ENCODE measurements at places on chromosomes 4 and X.

GRCh38 chr4:157012781-157013180, 41.2 kb upstream of the PDGFC start:
- H3K27ac ChIP-seq: no peak overlapping the region
- H3K4me1 ChIP-seq: no peaks in the 10 kb centered on the region
- no peaks in the 10 kb centered on the region for H3K27me3 ChIP-seq
- no peaks in the 10 kb centered on the region for H3K36me3 ChIP-seq
- no peak overlapping the region for H3K4me3 ChIP-seq

GRCh38 chrX:66815227-66815626, 176.3 kb upstream of the EDA2R start:
- no peak for DNase-seq
- no peaks in the 10 kb centered on the region for H3K36me3 ChIP-seq
- H3K4me1 ChIP-seq: no peaks in the 10 kb centered on the region
- H3K4me3 ChIP-seq: no peak overlapping the region
- H3K27me3 ChIP-seq: no peaks in the 10 kb centered on the region

GRCh38 chr4:180134091-180134866, 2108.9 kb upstream of the TENM3 start:
- no peak overlapping the region for H3K27ac ChIP-seq
- no peaks in the 10 kb centered on the region for H3K36me3 ChIP-seq
- H3K4me1 ChIP-seq: no peaks in the 10 kb centered on the region
- DNase-seq: no peak
- H3K4me3 ChIP-seq: no peak overlapping the region

GRCh38 chr4:165805406-165805805, 67.6 kb upstream of the TLL1 start:
- no peak overlapping the region for H3K4me3 ChIP-seq
- H3K36me3 ChIP-seq: no peaks in the 10 kb centered on the region
- H3K27me3 ChIP-seq: no peaks in the 10 kb centered on the region

DNA sequence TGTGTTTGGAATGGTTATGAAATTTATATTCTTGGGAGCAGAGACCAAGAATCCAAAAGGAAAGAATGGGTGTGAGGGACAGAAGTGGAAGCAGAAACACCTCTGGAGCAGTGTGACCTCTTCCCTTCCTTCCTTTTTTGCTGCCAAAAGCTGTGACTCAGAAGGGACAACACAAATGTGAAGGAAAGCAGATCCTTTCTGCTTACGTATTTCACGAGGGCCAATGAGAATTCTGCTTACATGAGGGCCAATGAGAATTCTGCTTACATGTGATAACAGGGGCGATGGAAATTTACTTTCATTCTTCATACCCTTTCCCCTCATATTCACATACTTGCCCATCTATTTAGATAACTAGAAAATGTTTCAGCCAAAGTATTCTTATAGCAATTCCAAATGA, 404.6 kb downstream of the PRDM5 start:
- no peak for DNase-seq
- no peak overlapping the region for H3K27ac ChIP-seq
- H3K27me3 ChIP-seq: no peaks in the 10 kb centered on the region
- H3K4me1 ChIP-seq: no peaks in the 10 kb centered on the region
- peaks cover 1% of the 10 kb centered on the region for H3K36me3 ChIP-seq

GRCh38 chr4:169175476-169175875, 95.3 kb downstream of the SH3RF1 start:
- H3K4me3 ChIP-seq: no peak overlapping the region
- no peaks in the 10 kb centered on the region for H3K36me3 ChIP-seq
- no peak overlapping the region for H3K27ac ChIP-seq
- DNase-seq: no peak
- no peaks in the 10 kb centered on the region for H3K4me1 ChIP-seq

- H3K27ac ChIP-seq: no peak overlapping the region
- no peaks in the 10 kb centered on the region for H3K36me3 ChIP-seq
- H3K4me1 ChIP-seq: no peaks in the 10 kb centered on the region
- no peak for DNase-seq
Observed at GRCh38 chr4:97394653-97395052, 748.6 kb downstream of the STPG2 start.

DNA sequence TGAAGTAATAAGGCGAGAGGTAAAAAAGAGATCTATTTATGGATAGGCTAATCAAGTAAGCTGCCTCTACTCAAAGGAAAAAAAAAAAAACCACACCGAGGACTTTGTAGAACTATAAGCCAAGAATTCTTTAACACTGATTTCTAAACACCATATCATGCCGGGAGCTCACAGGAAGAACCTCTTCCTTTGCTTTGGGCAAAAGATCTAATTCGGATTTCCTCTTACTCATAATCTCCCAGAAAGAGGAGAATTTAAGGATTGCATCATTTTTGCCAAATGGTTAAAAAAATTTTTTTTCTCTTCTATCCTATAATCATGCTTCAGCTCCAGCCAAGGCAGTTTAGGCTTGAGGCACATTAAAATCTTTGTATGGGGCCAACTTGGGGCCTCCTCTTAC, 95.5 kb downstream of the ZNF827 start:
- no peak overlapping the region for H3K27ac ChIP-seq
- peaks cover 11% of the 10 kb centered on the region for H3K4me1 ChIP-seq
- H3K4me3 ChIP-seq: no peak overlapping the region
- H3K36me3 ChIP-seq: peaks cover 6% of the 10 kb centered on the region
- no peak for DNase-seq

DNA sequence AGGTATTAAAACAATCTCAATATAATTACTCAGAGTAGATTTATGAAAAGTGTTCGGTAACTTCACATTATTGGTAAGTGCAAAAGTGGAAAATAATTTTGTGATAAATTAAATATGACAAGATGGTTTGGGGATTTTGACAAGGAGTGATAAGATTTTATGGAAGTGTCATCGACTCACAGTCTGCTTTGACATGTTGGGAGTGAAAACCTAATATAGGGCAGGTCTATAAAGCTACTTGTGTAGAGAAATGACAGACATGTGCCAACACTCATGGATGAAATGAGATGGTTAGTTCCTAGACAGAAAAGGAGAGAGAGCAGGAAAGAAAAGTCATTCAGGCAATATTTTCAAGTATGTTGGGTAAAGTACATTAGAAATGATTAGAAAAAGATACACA, 456.8 kb downstream of the TRAM1L1 start:
- peaks cover 1% of the 10 kb centered on the region for H3K36me3 ChIP-seq
- H3K27me3 ChIP-seq: no peaks in the 10 kb centered on the region
- H3K27ac ChIP-seq: no peak overlapping the region
- DNase-seq: no peak

DNA sequence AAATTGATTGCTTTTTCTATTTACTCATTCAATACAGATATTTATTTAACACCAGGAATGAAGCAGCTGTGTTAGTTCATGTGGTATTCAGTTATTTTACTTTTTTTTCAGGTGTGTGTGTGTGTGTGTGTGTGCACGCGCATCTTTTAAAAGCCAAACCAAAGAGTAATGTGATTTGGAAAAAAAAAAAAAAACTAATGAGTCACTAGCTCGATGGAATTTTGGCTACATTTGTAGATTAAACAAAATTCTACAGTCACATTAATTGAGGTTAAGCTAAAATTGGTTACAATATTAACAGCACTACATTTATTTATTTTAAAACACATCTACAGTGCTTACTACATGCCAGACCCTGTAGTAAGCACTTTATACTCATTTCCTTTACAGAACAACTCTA, 66.8 kb downstream of the HHIP start:
- H3K36me3 ChIP-seq: no peaks in the 10 kb centered on the region
- no peaks in the 10 kb centered on the region for H3K27me3 ChIP-seq
- no peak for DNase-seq

DNA sequence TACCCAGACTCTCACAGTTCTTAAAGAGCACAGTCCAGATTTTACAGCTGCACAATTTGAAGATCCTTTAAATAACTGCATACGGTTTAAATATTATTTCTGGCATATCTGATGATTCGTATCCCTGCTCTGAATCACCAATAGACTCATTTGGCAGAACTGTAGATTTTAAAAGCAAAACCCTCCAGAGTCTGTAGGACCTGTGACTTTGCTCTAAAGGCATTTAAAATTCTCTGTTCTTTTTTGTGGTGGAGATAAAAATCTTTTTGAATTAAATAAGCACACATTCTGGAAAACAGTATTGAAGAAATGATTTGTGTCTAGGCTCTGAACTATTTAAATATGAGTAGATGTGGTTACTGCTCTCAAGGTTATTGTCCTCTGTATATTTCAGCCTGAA, 246.2 kb upstream of the PITX2 start:
- H3K27me3 ChIP-seq: no peaks in the 10 kb centered on the region
- H3K4me1 ChIP-seq: no peaks in the 10 kb centered on the region
- H3K36me3 ChIP-seq: no peaks in the 10 kb centered on the region
- H3K27ac ChIP-seq: no peak overlapping the region
- no peak for DNase-seq

DNA sequence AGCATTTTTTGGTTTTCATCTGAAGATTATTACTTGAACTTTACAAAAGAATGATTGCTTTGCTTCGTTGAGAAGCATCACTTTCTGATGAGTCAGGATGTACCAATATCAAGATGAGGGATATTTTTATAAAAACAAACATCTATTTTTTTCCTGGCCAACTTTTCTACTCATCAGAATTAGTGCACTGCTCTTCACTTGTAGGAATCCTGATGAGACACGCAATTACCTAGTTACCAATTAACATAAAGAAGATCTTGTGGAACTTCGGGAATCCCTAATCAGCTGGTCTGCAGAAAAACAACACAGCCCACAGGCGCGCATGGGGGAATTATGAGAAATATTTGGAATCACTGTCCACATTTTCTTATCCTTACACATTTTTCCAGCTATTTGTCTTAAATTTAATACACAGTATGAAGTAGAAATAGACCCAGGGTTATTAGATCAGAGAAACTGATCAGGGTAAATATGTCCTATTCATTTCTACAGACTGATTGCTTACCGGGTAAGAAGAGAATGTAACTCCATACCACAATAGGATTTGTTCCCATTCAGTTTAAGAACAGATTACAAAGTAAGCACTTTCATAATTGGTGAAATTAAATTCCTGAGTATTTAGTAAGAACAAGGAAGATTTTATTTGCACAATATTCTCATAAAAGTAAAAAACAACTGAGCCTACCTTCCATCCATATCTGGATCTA, 50.9 kb downstream of the MFAP3L start:
- no peaks in the 10 kb centered on the region for H3K4me1 ChIP-seq
- no peak overlapping the region for H3K27ac ChIP-seq
- peaks cover 33% of the 10 kb centered on the region for H3K27me3 ChIP-seq
- H3K4me3 ChIP-seq: no peak overlapping the region

DNA sequence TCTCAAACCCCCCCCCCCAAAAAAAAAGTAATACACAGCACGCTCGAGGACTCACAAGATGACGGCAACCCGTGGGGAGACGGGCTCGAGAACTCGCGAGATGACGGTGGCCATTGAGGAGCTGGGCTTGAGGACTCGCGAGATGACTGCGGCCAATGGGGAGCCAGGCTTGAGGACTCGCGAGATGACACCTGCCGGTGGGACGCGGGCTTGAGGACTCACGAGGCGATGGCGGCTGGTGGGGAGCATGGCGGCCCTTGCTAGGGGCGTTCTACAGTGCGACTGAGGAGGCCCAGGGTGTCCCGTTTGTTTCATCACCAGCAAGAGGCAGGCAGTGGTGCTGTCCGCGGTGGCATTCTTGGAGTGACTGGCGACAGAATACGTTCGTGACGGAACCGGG, 172.4 kb upstream of the MAGEB16 start:
- H3K36me3 ChIP-seq: no peaks in the 10 kb centered on the region
- no peaks in the 10 kb centered on the region for H3K4me1 ChIP-seq
- DNase-seq: peak; percentile 12
- no peak overlapping the region for H3K4me3 ChIP-seq

- no peaks in the 10 kb centered on the region for H3K36me3 ChIP-seq
- H3K27me3 ChIP-seq: peaks cover 26% of the 10 kb centered on the region
- no peak for DNase-seq
- no peak overlapping the region for H3K27ac ChIP-seq
- no peak overlapping the region for H3K4me3 ChIP-seq
Observed at GRCh38 chr4:112069110-112069509, 76.1 kb upstream of the FAM241A start.

DNA sequence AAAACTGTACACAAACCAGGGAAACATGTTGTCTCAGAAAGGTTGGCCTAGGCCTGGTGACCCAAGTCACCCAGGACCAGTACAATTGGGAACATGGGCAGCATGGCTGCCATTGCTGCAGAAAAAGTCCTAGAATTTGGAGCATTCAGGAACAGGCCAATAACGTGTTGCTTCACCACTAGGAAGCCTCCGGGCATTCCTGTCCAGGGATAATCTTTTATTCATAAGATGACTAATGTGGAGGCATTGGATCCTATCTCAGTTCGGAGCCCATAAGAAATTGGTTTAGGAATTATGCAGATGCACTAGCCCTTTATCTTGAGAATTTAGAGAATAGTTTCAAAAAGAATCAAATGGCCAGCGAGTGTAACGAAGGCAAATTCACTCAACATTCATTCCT, 242.8 kb upstream of the NDST4 start:
- DNase-seq: no peak
- no peaks in the 10 kb centered on the region for H3K4me1 ChIP-seq
- H3K27me3 ChIP-seq: no peaks in the 10 kb centered on the region

DNA sequence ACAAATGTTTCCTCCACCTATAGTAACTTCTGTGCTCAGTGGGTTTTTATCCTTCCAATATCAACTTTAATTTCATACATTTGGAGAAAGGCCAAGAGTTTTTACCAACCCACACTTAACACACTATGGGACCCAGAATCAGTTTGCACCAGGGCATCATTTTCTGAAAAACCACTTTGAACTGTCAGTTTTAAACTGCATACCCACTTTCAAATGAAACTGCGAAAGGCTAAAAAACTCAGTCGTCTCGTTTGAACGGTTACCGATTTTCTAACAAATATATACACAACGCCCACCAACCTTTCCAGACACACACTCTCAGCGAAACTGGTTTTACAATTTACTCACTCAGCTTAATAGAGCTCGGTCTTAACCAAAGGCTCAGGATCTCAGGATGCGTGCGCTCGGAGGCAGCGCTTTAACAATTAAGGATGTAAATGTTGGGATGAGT, 376 bp downstream of the ABCG2 start:
- peak overlapping the region; percentile 64 for H3K4me3 ChIP-seq
- peaks cover 9% of the 10 kb centered on the region for H3K4me1 ChIP-seq
- peaks cover 1% of the 10 kb centered on the region for H3K36me3 ChIP-seq
- H3K27ac ChIP-seq: no peak overlapping the region
- no peak for DNase-seq
- H3K27me3 ChIP-seq: peaks cover 9% of the 10 kb centered on the region

GRCh38 chrX:17052210-17052609, 105.8 kb downstream of the REPS2 start:
- no peak overlapping the region for H3K4me3 ChIP-seq
- no peaks in the 10 kb centered on the region for H3K27me3 ChIP-seq
- no peak overlapping the region for H3K27ac ChIP-seq
- no peaks in the 10 kb centered on the region for H3K4me1 ChIP-seq

DNA sequence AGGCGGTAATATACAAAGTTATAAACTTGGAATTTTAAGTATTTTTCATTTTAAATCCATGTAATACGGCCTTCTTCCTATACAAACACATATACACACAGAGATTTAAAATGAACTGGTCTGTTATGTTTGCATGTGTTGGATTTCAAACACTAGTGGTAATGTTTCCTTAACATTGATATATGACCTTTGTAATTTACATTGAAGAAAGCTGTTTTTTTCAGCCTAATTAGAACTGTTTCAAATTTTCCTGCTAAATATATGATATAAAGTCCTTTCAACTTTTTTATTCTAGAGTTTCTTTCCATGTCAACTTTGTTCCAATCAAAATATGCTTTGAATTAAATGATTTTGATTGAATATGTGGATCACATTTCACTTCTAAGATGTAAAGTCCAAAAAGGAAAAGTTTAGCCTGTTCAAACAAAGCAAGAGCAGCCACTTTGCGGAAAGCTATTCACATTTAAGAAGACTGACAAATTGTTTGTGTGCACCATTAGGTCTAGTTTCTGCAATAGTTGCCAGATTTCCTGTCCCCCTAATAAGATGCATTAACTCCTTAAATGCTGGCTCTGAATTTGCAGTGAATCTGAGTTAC, 226.0 kb upstream of the MAB21L2 start:
- no peak for DNase-seq
- peaks cover 5% of the 10 kb centered on the region for H3K4me1 ChIP-seq
- H3K27me3 ChIP-seq: no peaks in the 10 kb centered on the region
- no peak overlapping the region for H3K4me3 ChIP-seq
- peaks cover 2% of the 10 kb centered on the region for H3K36me3 ChIP-seq

Measured in central memory CD8-positive, alpha-beta T cell (primary cell).